ENCODE measurements at places on chromosomes 7 and 10.
A peak's percentile ranks its signal among the peaks of the same experiment; 100 is the strongest.

- DNase-seq: no peak
Observed at GRCh38 chr7:77571801-77572200, 34.7 kb downstream of the PTPN12 start.

GRCh38 chr7:101820703-101821102 lies 3.3 kb downstream of the CUX1 start:
- DNase-seq: no peak

GRCh38 chr7:17239683-17240521 lies 58.5 kb upstream of the AHR start:
- DNase-seq: peak; percentile 41

DNA sequence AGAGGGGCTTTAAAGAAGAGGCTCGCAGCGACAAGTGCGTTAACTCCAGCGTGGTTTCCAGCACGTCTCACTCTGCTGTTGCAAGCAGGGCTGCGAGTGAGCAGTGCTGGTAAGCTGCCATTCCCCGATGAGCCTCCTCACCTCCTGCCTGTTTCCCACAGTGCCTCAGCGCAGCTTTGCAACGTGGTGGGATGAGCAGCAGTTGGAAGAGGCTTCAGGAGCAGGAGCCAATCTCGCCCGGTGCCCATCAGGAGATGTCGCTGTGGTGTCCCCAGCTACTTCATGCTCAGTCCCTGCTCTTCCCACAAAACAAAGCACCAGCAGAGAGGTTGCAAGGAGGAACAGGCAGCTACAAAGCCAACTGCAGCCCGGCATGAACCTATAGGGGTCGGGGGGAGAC lies 2.4 kb upstream of the ADARB2 start:
- no peak for DNase-seq

DNA sequence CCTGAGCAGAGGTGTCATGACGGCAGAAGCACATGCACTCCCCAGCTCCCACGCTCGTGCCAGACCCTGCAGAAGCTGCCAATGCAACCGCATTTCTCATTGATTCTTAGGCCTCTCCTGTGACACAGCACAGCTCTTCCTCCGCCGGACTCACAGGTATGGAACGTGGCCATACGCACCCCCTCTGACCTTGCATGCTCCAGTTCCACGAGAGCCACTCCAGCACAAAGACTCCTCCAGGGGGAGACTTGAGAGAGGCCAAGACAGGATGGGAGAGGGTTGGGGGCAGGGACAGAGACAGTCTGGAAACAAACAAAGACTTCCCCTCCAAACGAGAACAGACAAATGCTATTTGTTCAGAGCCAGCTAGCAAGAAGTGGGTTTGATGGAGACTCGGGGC lies 124.3 kb upstream of the PPP2R2D start:
- DNase-seq: no peak

DNA sequence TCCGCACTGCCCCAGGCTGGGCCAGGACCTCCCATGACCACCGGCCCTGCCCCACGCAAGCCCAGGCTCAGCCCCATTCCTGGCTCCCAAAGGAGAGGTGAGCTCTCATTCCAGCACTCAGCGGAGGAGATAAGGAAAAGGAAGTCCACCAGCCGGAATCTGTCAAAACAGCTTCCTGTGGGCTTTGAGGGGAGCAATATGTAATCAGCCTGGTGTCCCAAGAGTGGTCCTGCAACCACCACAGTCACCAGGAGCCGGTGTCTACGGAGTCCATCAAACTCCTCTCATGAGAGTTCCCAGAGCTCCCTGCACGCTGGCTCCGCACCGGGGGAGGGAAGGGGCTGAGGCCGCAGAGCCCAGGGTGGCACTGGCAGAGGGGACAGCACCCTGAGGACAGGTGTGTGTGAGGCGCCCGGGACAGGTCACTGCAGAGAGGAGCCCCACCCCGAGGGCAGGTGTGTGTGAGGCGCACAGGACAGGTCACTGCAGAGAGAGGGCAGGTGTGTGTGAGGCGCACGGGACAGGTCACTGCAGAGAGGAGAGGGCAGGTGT lies 57.9 kb downstream of the STK32C start:
- no peak for DNase-seq

DNA sequence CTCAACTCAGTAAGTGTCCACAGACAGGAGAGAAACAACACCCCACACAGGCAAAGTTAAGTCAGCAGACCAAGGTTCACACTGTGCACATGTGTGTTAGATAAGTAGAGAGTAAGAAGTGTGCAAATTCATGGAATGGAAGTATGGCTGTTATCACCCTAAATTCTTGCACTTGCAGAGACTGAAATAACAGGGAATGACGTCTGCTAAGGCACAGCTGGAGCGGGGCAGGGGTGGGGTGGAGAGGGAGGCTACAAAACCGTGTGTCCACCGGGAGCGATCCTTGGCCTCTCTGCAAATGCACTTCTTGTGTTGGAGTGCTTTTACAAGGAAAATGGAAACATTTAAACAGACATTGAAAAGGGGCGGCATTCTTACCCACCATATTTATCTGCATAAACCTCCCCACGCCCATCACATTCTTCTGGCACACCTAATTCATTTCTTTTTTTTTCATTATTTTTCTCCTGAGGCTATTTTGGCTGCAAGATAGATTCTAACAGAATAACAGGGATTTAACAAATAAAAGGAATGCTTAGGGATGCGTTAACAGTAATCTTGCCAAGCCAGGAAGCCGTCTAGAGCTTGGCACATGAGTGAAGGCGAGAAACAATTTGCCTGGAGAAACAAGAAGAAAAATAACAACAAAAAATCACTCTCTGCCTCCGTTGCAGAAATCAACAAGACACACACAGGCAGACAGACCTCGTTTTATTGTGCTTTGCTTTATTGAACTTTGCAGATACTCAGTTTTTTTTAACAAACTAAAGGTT lies 30.1 kb downstream of the TNS3 start:
- DNase-seq: no peak

DNA sequence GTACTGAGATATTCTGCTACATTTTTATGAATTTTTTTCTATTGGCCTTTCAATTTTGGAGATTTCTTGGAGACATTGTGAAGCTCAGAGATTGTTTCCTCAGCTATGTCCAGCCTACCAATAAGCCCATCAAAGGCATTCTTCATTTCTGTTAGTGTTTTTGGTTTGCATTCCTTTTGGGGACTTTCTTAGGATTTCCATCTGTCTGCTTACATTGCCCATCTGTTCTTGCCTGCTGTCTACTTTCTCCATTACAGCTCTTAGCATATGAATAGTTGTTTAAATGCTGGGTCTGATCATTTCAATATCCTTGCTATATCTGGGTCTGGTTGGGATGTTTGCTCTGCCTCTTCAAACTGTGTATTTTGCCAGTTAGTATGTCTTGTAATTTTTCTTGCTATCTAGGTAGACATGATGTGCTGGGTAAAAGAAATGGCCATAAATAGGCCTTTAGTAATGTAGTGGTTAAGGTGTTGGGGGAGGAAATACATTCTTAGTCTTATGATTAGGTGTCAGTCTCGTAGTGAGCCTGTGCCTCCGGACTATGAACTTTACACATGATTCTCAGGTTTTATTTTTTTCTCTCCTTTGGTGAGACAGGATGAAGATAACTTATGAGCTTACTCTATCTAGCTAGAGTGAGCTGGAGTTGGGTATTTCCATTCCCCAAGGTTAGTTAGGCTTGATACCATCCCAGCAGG lies 32.6 kb upstream of the NME8 start:
- DNase-seq: no peak

All from HFFc6 (cell line).